ENCODE measurements at places on chromosomes 1 and 21.

DNA sequence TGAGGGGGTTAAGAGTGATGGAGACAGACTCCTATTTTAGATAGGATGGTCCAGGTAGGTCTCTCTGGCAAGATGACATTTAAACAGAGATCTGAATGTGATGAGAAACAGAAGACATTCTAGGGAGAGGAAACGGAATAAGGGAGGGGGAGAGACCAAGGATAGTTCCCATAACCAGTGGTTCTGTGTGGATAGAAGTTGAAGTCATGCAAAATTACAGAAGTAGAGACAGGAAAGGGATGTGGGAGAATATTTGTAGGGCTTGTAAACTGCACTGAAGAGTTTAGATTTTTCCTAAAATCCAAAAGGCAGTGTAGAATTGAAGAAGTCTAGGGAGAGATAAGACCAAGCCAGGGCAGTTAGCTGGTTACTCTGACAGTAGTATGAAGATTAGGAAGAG, 200.6 kb downstream of the GRIK1 start:
- DNase-seq, result no peak

- DNase-seq, result no peak
These were observed 93.8 kb upstream of the ETV3 start for GRCh38 chr1:157231846-157232525.

DNA sequence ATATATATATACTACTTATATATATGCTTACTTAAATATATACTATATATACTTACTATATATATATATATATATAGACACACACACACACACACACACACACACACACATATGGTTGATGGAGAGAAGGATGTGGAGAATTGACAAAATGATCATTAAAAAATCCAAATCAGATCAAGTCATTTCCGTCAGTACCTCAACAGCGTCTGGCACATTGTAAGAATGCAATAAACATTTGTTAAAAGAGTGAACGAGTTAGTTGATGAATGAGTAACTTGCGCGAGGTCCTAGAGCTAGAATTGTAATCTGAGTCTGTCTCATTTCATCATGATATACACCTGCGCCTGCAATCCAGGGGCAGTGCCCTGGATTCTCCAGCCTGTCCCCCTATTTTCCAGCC, 243.0 kb upstream of the MAP1LC3C start:
- no peak for DNase-seq

- no peak for DNase-seq
These were observed 416.3 kb upstream of the ESRRG start for GRCh38 chr1:217139513-217139912.

DNA sequence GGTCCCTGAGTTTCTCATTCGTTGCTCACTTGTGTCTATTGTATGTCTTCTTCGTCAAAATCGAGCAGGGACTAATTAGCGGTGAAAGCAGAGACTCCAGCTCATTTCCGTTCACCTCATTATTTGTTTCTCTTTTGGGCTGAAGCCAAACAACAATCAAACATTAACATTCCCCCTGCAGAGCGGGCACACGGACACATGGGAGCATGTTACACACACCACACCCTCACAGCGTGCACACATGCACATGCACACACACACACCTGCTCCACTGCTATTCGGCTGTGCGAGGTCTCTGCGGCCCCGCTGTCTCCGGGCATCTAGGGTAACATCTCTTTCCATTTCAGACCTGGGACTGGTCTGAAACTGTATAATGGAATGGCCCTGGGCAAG, 58.5 kb upstream of the LRRC8D start:
- DNase-seq, result no peak

GRCh38 chr21:19400223-19400770, 996.7 kb upstream of the TMPRSS15 start:
- DNase-seq, result no peak

- DNase-seq, result no peak
These were observed 39.0 kb upstream of the DPT start for GRCh38 chr1:168767894-168768584.

GRCh38 chr1:8643542-8644536, 173.6 kb downstream of the RERE start:
- no peak for DNase-seq

- DNase-seq, result no peak
These were observed 698 bp upstream of the SLC22A15 start for GRCh38 chr1:115975569-115976061.

- no peak for DNase-seq
These were observed 5.0 kb upstream of the PDC start for GRCh38 chr1:186465946-186466345.

DNA sequence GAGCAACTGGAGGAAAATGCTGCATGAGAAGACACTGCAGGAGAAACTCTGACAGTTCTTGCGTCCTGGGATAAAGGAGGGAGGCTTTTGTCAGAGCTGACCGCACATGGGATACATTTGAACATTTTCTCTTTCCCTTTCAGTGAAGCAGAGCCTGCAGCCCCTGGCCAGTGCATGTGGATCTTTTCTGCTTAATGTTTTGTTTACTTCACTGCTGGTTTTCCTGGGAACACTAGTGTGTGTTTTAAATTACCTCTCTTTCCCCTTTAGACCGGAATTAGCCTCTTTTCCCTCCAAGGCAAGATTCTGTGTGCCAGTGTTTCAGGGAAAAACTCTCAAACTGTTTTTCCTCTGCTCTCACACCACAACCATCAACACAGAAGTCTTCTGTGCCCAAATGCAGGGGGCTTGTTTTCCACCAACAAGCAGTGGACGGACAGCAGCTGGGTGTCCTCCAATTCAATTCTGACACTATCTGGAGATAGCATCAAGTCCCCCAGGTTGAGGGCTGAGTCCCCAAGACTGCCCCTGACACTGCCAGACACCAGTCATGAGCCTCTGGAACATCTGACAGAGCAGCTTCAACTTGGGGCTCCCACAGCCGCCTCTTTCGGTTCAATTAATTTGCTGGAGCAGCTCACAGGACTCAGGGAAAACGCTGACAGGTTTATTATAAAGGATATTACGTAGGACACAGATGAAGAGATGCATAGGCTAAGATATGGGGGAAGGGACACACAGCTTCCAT, 136.2 kb downstream of the RHOU start:
- no peak for DNase-seq

GRCh38 chr1:36306210-36306901, at the start of gene SH3D21:
SH3D21 (plus strand) TSS chr1:36306368; CDS start chr1:36306421, 53 bp downstream.
- DNase-seq, result no peak

DNA sequence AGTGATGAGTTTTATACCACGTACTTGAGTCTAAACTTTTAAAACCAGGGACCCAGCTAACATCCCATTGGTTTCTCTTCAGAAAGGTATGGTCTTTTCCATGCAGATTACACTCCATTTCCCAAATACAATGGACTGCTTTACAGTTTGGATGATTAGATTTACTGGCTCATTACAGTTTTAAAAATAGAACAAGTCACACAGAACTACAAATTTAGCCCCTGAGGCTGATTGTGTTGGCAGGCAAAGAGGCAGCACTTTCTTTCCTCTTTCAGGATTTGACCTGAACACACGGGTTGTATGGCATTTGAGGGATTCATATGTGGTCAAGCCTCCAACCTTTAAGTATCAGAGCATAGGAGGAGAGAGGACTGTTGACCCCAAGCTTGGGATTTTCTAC, 21.8 kb upstream of the VTCN1 start:
- DNase-seq, result no peak

DNA sequence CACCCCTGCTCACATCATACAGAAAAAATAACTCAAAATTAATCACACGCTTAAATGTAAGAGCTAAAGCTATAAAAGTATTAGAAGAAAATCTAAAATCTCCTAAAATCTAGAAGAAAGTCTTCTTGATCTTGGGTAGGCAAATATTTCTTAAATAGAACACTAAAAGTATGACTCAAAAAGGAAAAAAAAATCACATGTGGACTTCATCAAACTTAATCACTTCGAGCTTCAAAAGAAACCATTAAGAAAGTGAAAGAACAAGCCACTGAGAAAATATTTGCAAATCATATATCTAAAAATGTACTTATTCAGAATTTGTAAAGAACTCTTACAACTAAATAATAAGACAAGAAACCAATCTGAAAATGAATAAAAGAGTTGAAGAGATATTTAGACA, 32.7 kb downstream of the LRRC52 start:
- DNase-seq, result no peak

GRCh38 chr1:218493986-218494385, 148.8 kb downstream of the TGFB2 start:
- no peak for DNase-seq

DNA sequence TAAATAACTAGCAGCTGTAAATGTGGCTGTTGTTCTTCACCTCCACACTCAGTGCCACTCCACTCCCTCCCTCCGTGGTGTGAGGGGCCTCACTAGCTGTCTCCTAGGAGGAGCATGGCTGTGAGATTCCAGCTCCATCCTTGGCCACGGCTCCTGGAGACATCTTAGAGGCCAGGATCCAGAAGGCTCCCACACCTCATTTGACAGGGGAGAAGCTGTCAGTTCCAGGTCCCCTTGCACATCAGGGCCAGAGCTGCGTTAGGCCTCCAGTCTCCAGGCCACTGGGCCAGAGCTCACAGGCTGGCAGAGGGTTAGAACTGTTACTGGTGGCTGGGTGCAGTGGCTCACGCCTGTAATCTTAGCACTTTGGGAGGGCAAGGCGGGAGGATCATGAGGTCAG, 15.0 kb downstream of the PCSK9 start:
- no peak for DNase-seq

GRCh38 chr1:1354271-1355247, 3.8 kb downstream of the MXRA8 start:
- DNase-seq, result no peak

DNA sequence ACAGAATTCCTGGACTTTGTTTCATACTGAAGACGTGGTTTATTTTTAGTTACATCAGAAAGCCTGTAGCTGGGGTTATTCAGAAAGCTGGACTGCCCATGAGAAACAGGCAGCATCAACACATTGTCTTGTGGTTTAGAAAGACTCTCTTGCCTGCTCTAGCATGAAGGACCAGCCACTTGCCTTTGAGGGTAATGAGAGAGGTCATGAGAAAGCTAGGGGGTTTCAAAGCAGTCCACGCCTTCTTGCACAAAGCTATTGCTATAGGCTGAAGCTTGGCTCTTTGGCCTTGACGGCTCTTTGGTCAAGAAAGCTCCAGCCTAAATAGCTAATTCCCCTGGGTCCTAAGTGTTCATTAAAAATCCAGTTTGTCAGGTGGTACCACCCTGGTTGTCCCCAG, 208.1 kb downstream of the PRDM2 start:
- no peak for DNase-seq

DNA sequence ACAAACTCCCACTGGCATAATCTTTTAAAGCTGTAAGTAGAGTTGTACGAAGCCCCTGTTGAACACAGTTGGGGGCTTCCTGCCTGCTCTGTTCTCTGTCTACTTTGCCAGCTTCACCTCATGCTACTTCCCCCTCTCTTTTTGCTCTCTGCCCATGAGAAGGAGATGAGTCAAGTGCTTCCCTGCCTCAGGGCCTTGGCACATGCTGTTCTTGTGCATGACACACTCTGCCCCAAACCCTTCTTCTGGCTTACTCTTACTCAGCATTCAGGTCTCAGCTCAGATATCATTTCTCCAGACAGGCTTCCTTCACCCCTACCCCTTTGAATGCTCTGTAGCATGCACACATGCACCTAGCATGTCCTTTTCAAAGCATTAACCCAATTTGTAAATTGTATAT, 208.8 kb downstream of the FOXD2 start:
- no peak for DNase-seq

GRCh38 chr1:21930080-21930571, 7.0 kb downstream of the HSPG2 start:
- no peak for DNase-seq

DNA sequence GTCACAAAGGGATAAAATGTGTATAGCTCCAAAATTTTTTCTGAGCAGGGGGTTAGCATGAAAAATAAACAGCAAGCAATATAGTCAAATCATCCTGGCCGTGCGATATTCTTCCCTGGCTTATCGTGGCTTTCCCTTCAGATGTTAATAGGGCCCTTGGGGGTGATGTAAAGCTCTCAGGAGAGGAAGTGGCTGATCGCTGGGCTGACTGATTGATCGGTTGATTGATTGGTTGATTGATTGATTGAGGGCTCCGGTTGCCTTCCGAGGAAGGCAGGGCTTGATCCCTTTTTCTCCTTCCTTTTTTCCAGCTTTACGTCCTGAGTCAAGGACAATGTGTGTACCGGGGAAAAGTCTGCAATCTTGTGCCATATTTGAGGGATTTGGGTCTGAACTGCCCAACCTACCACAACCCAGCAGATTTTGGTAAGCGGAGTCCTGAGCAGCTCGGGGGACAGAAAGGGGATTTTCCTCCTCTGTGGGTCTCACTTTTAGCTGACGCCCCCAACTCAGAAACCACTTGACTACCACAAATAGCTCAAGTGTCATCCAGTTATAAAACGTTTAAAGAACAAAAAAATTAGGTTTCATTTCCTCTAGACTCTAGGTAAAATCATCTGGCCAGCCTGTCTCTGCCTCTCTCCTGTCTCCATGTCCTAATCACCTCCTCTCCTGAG, 29.5 kb downstream of the TFF3 start:
- no peak for DNase-seq

DNA sequence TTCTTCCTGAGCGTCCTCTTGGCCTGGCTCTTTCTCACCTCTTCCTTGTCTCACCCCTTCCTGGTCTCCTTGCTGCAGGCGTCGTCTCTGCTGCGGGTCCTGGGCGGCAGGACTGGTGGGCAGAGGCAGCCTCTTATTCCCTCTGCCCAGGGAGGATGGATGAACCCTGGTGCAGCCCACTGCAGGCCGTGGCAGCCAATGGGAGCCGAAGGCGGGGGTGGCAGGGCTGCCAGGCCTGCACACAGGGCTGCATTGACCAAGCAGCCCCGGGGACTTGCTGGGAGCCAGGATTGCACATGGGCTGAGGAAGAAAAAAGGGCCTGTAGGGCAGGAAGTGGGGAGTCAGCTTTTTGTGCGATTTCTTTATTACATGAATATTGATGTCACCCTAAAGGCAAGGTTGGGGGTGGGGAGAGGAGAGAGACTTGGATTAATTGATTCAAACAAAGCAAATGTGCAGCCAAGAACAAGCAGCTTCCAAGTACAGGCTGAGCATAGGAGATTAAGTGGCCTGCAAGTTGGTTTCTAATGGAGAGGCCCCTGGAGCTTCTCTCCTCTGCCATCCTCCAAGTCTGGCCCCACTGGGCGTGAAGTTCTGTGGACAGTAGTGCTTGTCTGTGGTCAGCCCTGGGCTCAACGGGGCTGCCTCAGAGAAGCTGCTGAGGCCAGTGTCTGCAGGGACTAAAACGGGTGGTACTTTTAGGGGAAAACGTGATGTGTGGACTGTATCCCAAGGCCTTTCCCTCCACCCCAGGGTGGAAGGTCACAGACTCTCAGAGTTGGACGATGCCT, at the start of gene S100B:
TSS of gene S100B (minus strand) at position 108 of the 792 bp plus-strand sequence. CDS start 2,667 bp downstream, outside the sequence.
- no peak for DNase-seq

DNA sequence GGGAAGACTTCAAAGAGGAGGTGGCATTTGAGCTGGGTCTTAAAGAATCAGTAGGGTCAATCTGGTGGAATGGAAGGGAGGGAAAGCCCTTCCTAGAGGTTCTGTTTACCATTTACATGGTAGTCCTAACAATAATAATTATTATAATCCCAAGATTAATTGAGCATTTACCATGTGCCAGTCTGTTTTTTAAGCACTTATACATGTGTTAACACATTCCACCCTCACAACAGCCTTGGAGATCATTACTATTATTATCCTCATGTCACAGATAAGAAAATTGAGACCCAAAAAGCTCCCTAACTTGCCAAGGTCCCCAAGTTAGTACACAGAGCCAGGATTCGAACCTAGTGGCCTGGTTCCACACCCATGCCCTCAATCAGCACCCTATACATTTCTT, 10.8 kb downstream of the GLIS1 start:
- no peak for DNase-seq

GRCh38 chr1:222777463-222777862, 37.4 kb upstream of the DISP1 start:
- no peak for DNase-seq

GRCh38 chr1:109925159-109925990, 14.7 kb downstream of the CSF1 start:
- no peak for DNase-seq

- no peak for DNase-seq
These were observed 3.0 kb downstream of the GGPS1 start for GRCh38 chr1:235331401-235331800.
